ENCODE measurements at places on chromosomes 1 and 21.
A peak's percentile ranks its signal among the peaks of the same experiment; 100 is the strongest.

DNA sequence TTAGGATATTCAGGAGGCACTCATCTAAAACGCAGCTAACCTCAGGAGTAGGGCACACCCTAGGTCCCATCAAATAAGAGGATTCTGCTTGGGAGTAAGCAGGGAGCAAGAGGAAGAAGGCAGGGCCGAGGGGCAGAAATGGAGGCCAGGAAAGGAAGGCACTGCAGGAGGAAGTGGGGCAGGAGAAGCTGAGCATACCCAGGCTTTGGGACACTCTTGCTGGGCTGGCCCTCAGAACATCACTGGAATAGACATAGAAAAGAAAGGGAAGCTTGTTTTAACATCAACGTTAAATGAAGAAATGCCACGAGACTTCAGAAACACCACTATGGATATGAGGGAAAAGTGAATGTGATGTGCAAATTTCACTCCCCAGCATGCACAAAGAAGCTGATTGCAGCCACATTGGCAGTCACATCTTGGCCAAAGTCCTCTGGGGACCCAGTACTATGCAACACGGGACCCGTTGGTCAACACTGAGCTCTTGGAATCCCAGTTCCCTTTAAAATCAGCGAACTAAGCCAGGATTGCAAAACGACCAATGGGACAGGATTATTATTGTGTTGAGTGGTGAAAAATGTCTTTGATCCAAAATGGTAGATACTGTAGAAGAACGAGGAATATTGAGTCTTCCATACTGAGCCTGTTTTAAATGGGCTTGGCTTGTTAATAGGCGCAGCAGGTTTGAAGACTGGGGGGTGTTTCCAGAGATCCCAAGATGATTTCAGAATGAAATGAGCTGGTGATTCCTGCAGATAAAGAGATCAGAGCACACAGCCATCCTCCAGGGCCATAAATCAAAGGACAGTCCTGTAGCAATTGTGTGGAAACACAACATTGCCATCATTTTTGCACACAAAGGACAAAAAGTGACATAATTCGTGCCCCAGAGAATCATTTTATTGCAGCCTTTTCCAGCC is 152.4 kb downstream of the TOMM20 start:
- H3K4me1 ChIP-seq, result peaks cover 19% of the 10 kb centered on the region
- no peak overlapping the region for H3K4me3 ChIP-seq
- H3K27ac ChIP-seq, result peak overlapping the region; percentile 65
- no peak for DNase-seq

DNA sequence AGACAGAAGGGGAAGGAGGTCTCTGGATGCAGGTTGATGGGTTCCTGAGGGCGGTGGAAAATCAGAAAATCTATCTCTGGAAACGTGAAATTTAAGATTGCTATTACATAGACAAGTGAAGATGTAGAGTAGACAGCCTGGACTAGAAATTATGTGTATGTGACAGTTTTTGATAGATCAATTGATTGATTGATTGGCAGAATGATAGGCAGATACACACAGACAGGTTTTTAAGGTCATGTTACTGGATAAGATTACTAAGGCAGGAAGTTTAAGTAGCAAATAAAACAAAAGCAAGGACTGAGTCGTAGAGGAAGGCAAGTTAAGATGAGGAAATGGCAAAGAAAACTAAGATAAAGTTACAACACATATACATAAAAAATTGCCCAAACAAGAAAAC is 124.7 kb downstream of the RGS21 start:
- no peak overlapping the region for H3K27ac ChIP-seq
- H3K4me1 ChIP-seq, result no peaks in the 10 kb centered on the region
- H3K27me3 ChIP-seq, result no peaks in the 10 kb centered on the region
- no peak overlapping the region for H3K4me3 ChIP-seq

DNA sequence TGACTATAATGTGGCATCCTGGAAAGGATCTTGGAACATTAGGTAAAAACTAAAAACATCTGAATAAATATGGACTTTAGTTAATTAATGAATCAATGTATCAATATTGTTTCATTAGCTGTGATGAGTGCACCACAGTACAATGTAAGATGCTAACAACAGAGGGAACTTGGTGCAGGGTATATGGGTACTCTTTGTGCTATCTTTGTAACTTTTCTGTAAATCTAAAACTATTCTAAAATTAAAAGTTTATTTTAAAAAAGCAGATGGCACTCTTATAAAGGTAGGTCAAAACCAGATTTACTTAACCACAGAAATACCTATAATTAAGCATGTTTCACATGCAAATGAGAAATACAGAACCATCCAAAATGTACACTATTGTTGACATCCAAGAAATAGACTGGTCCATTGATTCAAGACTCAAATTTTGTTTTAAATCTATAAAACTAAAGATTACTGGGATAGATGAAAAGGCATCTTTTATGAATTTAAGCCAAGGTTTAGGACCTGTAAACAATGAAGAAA is 38.4 kb downstream of the ACBD3 start:
- no peak for DNase-seq
- H3K36me3 ChIP-seq, result peaks cover 8% of the 10 kb centered on the region
- H3K4me1 ChIP-seq, result no peaks in the 10 kb centered on the region
- no peaks in the 10 kb centered on the region for H3K27me3 ChIP-seq
- no peak overlapping the region for H3K4me3 ChIP-seq

DNA sequence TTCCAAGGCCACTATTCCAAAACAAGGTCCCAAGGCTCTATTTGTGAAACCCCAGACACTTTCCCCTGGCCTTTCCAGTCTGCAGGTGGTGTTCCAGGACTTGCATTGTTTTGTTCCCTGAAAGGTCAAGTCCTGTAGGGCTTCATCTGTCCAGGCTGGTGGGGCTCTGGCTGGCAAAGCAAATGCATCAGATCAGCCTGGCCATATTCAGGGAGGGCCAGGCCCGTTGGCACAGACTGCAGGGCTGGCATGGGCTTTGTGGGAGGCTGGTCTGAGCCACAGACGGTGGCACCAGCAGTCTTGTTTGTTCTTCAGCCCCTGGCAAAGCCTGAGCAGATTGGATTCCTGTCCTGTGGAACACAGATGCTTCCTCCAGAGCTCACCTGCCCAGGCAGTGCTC is 93.0 kb downstream of the SPATA46 start:
- H3K27me3 ChIP-seq, result no peaks in the 10 kb centered on the region
- no peak overlapping the region for H3K4me3 ChIP-seq
- no peaks in the 10 kb centered on the region for H3K36me3 ChIP-seq
- DNase-seq, result no peak

DNA sequence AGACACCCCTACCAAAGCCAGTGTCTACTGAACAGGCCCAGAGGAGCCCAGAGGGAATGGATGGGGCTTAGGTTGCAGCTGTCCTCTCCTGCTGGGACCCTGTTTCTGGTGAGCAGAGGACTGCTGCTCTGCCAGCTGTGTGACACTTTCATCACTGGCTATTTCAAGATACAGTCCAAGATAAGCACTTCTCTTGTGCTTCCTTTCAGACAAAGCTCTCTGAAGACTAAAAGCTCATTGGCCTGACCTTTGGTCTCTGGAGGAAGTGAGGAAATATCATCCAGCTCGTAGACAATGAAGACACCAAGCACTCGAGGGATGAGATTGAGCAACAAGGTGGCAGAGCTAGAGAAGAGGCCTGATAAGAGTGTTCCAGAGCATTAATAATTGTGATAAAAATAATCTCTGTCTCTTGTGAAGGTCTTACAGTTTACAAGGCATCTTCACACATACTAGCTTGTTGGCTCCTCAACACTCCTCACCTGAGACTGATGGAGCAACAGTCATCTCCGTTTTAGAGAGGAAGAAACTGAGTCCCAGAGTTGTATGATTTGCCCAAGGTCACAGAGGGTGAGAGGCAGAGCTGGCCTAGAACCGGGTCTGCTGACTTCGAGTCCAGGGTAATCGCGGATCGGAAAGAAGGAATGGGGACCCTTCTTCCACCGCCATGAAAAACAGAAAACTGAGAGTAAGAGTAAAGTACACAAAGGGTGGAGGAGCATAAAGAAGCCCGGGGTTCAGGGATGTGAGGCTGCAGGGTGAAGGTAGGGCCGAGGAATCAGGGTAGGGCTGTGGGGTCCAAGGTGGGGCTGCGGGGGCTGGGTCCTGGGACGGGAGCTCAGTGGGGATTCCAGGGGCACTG is 666 bp downstream of the PAFAH2 start:
- H3K4me1 ChIP-seq, result peaks cover 5% of the 10 kb centered on the region
- no peaks in the 10 kb centered on the region for H3K27me3 ChIP-seq
- H3K36me3 ChIP-seq, result no peaks in the 10 kb centered on the region
- peak overlapping the region; percentile 66 for H3K27ac ChIP-seq

DNA sequence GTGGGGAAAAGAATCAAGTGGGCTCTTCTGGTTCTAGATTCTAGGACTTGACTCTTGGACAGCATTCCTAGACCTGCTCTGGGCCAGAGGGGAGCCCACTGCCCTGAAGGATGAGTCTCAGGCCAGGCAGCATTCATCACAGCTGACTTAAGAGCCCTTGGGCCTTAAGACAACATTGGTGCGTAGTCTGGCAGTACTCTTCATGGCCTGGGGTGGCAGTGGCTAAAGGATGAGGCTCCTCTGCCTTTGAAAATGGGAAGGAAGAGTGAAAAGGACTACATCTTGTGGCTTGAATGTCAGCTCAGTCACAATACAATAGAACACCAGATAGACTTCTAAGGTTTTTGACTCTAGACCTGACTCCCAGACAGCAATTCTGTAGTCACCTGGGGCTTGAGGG is 1415.1 kb upstream of the PRMT6 start:
- no peak overlapping the region for H3K4me3 ChIP-seq
- H3K36me3 ChIP-seq, result no peaks in the 10 kb centered on the region
- H3K4me1 ChIP-seq, result no peaks in the 10 kb centered on the region
- no peak for DNase-seq
- H3K27me3 ChIP-seq, result no peaks in the 10 kb centered on the region

DNA sequence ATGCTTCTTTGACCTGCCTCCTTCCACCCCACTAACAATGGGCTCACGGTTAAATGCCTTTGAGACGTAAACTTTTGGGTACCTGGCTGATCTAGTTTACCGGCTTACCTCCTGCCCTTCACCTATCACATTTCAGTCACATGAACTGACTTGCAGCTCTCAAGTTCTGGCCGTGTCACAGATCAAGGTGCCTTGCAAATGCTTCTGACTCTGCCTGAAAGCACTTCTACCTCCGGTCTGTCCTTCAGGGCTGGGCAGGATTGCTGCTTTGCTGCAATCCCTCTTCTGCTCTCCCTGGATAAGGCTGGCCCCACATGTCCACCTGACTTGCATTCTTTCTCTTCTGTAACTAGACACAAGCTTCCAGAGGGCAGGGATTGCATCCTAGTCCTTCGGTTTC is 69.0 kb downstream of the GRIK1 start:
- H3K36me3 ChIP-seq, result no peaks in the 10 kb centered on the region
- H3K4me1 ChIP-seq, result no peaks in the 10 kb centered on the region
- H3K27me3 ChIP-seq, result no peaks in the 10 kb centered on the region
- H3K4me3 ChIP-seq, result no peak overlapping the region

- H3K36me3 ChIP-seq, result no peaks in the 10 kb centered on the region
- H3K4me3 ChIP-seq, result no peak overlapping the region
- no peak overlapping the region for H3K27ac ChIP-seq
- no peak for DNase-seq
- no peaks in the 10 kb centered on the region for H3K4me1 ChIP-seq
Measured at GRCh38 chr1:61482170-61482734, 242.7 kb downstream of the TM2D1 start.

Data from breast epithelium (tissue), 4 donors.